ENCODE measurements at places on chromosomes 6 and 20.

DNA sequence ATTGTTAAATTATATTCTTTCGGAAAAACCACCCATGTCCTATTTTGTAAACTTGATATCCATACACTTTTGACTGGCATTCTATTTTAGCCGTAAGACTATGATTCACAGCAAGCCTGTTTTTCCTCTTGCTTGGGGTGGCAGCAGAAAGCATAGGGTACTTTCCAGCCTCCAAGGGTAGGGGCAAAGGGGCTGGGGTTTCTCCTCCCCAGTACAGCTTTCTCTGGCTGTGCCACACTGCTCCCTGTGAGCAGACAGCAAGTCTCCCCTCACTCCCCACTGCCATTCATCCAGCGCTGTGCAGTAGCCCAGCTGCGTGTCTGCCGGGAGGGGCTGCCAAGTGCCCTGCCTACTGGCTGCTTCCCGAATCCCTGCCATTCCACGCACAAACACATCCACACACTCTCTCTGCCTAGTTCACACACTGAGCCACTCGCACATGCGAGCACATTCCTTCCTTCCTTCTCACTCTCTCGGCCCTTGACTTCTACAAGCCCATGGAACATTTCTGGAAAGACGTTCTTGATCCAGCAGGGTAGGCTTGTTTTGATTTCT is 2.1 kb upstream of the ESR1 start:
- no peak for DNase-seq

DNA sequence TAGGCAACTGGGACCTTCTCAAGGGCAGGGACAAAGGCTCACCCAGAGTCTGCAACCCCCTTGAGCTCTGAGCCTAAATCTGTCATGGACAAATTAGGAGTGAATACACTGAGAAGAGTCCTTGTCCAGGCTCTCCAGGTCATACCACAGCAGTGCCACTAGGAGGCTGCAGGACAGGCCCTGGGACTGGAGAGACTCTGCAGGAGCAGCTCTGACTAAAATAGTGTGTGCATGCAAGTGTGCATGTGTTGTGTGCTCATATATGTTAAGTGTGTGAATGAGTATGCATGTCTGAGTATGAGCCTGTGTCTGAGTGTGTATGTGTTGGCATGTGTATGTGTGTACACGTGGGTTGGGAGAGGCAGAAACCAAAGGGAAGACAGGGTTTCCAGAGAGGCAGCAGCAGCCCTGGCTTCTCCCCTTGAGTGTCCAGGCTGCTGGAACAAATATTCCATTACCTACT is 27.1 kb downstream of the MRPL14 start:
- no peak for DNase-seq

- no peak for DNase-seq
Observed at GRCh38 chr6:90415178-90415577, 118.5 kb upstream of the BACH2 start.

DNA sequence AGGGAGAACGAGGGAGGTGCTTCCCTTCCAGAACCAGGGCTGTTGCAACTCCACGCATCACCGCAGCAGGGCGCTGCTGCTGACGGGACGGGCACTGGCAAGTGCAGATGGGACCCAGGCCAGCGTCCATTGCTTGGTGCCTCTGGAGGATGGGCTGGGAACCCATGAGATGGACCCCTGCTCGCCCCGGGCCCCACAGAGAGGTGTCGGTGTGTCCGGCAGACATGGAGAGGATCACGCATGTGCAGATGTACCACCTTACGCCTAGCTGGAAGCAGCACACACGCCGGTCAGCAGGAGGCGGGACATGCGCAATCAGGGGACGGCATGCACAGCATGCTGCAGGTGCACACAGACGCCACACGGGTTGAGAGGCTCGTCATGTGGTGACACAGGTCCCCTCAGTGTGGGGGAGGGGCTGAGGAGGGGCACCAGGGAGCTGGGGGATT is 5.7 kb downstream of the CABLES2 start:
- DNase-seq = no peak

DNA sequence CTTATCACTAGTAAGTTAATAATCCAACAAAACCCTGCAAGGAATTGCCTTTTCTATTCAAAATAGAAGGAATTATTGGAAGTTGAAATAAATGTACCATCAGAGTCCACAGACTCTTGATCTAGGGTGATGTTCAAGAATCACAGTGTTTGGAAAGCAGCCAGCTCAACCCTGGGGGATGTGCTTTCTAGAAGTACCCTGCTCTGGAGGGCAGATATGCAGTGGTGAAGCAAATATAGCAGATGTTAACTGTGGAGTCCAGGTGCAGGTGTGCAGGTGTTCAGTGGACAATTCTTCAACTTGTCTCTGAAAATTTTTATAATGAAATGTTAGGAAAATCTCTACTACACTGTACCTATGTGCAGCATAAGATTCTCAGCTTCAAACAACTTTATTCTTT is 9.1 kb upstream of the INSM1 start:
- no peak for DNase-seq

DNA sequence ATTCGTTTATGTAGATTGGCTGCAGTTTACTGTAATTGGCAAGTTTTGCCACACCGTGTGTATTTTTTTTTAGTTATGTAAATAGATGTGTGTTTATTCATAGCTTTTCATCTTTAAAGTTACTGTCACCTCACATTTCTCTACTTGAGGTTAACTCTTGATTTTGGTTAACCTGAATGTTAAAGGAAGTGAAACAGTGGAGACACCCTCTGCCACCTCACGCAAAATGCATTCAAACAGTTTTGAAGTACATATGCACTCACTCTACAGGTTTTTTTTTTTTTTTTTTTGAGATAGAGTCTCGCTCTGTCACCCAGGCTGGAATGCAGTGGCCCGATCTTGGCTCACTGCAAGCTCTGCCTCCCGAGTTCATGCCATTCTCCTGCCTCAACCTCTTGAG is 17.7 kb downstream of the OR2A4 start:
- no peak for DNase-seq

DNA sequence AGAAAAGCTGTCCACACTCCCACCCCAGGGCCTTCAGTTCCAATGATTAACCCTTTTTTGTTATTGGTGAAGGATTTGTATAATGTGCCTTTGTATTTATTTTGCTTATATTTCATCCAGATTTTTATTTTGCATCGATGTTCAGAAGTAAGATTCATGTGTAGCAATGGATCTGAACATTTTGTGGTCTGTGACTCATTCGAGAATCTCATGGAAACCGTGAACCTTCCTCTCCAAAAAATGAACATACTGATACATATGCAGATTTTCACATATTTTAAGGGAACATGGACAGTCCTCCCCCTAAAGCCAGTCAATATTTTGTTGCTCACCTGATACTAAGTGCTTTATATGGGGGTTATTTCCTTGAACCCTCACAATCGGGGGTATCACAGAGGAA is 421.8 kb upstream of the SOX4 start:
- peak; percentile 16 for DNase-seq

DNA sequence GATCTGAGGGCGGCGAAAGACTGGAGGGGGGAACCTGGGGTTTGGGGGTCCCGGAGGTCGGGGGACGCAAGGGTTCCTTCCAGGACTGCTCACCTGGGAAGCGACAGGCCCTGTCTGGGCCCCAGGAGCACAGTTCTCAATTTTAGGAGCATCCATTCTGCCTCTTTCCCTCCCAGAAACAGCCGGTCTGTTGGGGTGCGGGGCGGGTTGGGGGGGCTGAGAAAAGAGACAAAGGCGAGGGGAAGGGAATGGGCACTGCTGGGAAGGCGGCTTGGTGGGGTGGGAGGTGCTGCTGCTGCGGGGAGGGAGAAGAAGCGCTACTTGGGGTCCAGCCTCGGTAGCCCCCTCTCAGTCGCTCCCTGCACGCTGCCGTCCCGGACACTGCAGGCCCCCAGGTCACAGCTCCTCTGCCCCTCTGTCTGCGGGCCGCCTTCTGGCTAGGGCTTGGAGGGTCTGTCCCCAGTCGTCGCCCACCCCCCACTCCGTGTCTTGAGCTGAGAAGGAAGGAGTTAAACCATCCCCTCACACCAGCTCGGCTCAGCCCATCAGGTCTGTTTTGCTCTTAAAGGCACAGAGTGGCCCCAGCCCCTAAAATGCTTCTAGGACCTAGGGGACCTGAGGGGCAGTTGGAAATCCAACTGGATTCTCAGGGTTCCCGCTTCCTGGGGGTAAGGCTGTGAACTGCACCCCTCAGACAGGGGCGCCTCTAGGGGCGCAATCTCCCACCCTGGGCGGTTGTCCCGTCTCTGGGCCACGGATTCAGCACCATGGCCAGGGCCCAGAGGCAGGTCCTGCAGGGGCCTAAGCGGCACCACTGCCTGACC is 690 bp downstream of the GDAP1L1 start:
- DNase-seq = peak; percentile 3

GRCh38 chr6:34079899-34080298 is 66.0 kb downstream of the GRM4 start:
- DNase-seq = no peak

DNA sequence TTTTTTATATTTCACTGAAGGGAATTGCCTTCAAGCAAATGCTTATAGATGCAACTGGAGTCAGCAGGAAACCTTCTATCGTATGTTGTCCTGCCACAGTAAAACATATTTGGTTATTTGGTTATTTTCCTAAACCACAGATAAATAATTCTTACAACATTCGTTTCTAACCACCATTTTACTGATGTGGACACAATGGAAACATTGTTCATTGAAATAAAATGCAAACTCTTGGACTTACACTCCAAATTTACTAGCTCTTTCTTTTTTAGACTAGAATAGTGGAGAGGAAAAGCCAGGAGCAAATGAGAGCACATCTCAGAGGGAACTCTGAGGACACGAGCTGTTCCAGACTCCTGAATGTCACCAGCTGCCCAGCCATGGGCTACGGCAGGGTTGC is 114.8 kb downstream of the RPS12 start:
- no peak for DNase-seq

GRCh38 chr6:46648869-46649492 is 3.6 kb downstream of the CYP39A1 start:
- DNase-seq = no peak

DNA sequence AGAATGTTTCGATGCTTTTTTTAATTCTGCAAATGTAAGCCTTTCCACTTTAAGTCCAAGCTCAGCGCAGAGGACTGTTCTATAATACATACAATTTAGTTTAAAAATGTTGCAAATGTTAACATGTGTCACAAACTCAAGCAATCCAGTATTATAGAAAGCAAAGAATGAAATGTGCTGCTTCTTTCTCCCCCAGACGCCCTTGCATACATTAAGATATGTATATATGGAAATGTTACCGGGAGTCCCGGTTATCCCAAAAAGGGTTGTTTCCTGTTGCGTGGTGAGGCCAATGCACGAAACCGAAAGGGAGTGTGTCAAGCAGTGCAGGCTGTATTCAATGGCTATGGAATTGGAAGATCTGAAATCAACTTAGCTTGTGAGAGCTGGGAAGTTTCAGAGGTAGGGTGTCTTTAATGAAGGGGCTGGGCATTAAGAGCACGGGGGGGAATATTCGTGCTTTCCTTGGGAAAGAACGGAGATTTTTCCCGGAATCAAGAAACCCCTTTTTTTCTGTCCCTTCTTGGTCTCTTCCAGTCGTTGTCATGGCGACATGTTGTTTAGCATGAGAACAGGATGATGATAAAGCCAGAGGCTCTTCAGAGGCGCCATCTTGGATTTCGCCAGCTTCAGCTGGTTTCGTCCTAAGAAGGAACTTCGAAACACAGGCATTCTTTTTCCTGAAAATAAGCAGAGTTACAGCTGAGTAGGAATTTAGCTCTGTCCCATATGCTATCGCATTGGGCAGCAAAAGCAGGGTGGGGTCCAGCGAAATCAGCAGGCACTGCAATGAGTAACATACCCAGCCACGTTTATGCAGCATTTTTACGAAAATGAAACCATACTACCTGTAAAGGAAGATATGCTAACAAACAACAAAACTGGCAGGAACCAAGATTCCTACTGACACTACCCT is 10.1 kb upstream of the NQO2 start:
- DNase-seq = peak; percentile 95

- no peak for DNase-seq
Observed at GRCh38 chr6:130622142-130622541, 205.1 kb upstream of the SMLR1 start.

GRCh38 chr6:82068721-82069120 is 178.8 kb downstream of the IBTK start:
- no peak for DNase-seq

DNA sequence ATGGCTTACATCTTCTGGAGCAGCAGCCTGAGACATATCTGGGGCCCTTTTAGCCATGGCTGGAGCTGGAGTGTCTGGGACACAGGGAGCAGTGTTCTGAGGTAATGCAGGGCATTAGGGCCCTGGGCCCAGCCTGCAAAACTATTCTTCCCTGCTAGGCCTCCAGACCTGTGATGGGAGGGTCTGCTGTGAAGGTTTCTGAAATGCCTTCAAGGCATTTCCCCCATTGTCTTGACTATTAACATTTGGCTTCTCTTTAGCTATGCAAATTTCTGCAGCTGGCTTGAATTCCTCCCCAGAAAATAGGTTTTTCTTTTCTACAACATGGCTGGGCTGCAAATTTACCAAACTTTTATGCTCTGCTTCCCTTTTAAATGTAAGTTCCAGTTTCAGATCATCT is 61.5 kb downstream of the EDN1 start:
- no peak for DNase-seq

- no peak for DNase-seq
Observed at GRCh38 chr6:47105469-47106178, 63.5 kb upstream of the ADGRF1 start.

DNA sequence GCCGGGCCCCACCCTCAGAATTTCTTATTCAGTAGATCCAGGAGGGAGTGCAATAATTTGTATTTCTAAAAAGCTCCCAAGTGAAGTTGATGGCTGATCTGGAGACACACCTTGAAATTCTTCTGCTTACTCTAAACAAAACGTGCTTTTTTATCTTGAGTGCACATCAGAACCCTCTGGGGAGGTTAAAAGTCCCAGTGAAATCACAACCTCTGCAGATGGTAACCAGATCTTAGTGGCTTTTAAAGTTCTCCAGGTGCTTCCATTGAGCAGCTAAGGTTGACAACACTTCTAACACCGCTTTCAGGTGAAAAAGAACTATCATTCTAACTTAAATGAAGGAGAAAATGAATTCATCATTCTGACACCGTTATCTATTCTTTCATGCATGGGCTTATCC is 45.6 kb upstream of the ESR1 start:
- no peak for DNase-seq

- DNase-seq = no peak
Observed at GRCh38 chr6:45001663-45002062, 326.5 kb upstream of the RUNX2 start.

DNA sequence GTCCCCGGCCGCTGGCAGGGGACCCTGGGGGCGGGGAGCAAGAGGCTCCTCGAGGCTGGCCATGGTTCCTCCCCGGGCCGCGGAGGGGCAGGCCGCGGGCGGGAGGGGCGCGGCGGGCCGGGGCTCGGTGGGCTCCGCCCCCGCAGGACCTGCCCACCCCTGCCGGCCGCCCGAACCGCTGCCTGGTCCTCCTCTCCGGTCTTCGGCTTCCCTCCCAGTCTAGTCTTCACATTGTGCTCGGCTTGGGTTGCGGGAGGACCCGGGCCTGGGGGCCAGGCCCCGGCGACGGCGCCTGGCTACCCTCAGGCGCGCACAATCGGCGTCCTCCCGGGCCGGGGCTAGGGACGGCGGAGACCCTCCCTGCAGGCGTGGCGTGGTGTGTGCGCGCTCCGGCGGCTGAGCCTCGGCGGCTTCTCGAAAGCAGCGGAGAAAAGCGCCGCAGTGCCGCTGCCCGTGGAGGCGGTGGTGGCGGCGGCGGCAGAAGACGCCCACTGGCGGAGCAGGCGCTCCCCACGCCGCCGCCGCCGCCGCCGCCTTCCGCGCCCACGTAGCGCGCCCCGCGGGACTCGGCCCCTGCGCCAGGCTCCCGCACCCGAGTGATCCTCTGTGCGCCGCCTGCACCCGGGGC is at the start of gene PDE10A:
PDE10A (minus strand) TSS at position 493 of the 628 bp plus-strand sequence; CDS start at position 63, 430 bp downstream.
- no peak for DNase-seq

Data from astrocyte of the cerebellum (primary cell).